Cerebellum (tissue), 4 donors: ENCODE measurements at places on chromosomes 7 and 10. TPM values are rescaled to one million over a fixed set of nuclear protein-coding genes. Genes with fewer than 3 reads are reported as not detected.

Gene POLD2
- 41.1 TPM for total RNA-seq

Gene WEE2
- total RNA-seq, result 0.45 TPM

Gene CTTNBP2
- 63.5 TPM for total RNA-seq

Gene ANXA8L1
- total RNA-seq, result not detected

Gene SGCE
- total RNA-seq, result 118 TPM

Gene DOCK4
- total RNA-seq, result 99.4 TPM

Gene EPDR1
- total RNA-seq, result 21.2 TPM

Gene ADRA2A
- total RNA-seq, result 8.5 TPM

Gene FAM204A
- total RNA-seq, result 39.7 TPM

Gene KLF14
- total RNA-seq, result not detected

Gene FOXI2
- not detected for total RNA-seq

Gene MMP21
- total RNA-seq, result 0.09 TPM

Gene ZNF503
- 1.2 TPM for total RNA-seq

Gene TAC1
- 15.6 TPM for total RNA-seq

Gene GIMAP5
- 3.8 TPM for total RNA-seq

Gene HPS6
- total RNA-seq, result 6.5 TPM

Gene ADAM8
- 1.6 TPM for total RNA-seq

Gene PCLO
- total RNA-seq, result 66.6 TPM

Gene PDLIM1
- 4.4 TPM for total RNA-seq

Gene ADGRA1
- total RNA-seq, result 3.4 TPM

Gene HHEX
- 2.1 TPM for total RNA-seq

Gene SRRT
- 34.2 TPM for total RNA-seq

Gene ASIC3
- 1.6 TPM for total RNA-seq

Gene AVPI1
- total RNA-seq, result 1.3 TPM

Gene OR6V1
- not detected for total RNA-seq

Gene TAS2R41
- not detected for total RNA-seq

Gene SAMD8
- 67.5 TPM for total RNA-seq

Gene PDAP1
- total RNA-seq, result 15.3 TPM

Gene VAX1
- total RNA-seq, result not detected

Gene NRCAM
- 194 TPM for total RNA-seq

Gene AKR1E2
- 26.3 TPM for total RNA-seq

Gene NME8
- not detected for total RNA-seq

Gene HOXA1
- total RNA-seq, result not detected
